ENCODE measurements at places on chromosomes 4 and X. TPM values are rescaled to one million over a fixed set of nuclear protein-coding genes. Genes with fewer than 3 reads are reported as not detected.

ANXA5 gene
- total RNA-seq: 107 TPM

SH3D19 gene
- not detected for total RNA-seq

GAGE12D gene
- total RNA-seq: not detected

AREG gene
- 1.4 TPM for total RNA-seq

- no peak for DNase-seq
These were observed 362.0 kb upstream of the AMOT start for GRCh38 chrX:113202601-113203000.

GRCh38 chr4:186473933-186474332 is 81.4 kb downstream of the MTNR1A start:
- DNase-seq: no peak
